Mammary epithelial cell (primary cell): ENCODE measurements at places on chromosomes 7 and 10. TPM values are rescaled to one million over a fixed set of nuclear protein-coding genes. Genes with fewer than 3 reads are reported as not detected.

The TMEM140 gene
- not detected in 2 replicates for total RNA-seq

GRCh38 chr7:154096-154799, 38.1 kb upstream of the FAM20C start:
- DNase-seq, result no peak

- DNase-seq, result peak; percentile 78
Observed at GRCh38 chr7:24981171-24981951, 1.4 kb upstream of the OSBPL3 start.

GRCh38 chr7:137774793-137775201, 72.0 kb downstream of the DGKI start:
- DNase-seq, result peak; percentile 68

DNA sequence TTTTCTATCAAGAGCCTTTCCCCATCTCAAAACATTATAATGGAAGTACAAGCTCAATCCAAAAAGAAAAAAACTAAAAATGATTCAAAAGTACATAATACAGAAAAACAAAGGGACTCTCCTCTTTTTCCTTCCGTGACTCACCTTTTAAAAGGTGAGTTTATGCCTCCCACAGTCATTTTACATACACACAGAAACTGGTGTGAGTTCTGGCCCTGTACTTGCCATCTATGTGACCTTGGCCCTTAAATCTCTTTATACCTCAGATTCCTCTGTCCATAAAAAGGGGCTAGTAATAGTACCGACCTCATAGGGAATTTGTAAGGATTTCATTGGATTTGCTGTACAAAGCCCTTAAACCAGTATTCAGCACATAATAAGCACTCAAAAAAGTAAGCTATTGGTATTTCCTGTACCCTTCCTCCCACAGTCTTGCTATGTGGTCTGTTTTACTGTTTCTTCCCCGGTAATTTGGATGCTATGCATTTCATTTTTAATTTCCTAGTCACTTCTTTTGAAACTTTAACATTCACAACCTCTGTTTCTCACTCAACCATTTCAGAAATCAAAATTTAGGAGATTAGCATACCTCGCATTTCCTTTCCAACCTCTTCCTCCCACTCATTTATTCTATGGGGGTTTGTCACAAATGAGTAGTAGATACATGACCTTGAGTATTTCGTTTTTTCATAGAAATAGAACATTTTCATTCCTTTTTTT, 39.0 kb downstream of the STK17A start:
- DNase-seq, result no peak

DNA sequence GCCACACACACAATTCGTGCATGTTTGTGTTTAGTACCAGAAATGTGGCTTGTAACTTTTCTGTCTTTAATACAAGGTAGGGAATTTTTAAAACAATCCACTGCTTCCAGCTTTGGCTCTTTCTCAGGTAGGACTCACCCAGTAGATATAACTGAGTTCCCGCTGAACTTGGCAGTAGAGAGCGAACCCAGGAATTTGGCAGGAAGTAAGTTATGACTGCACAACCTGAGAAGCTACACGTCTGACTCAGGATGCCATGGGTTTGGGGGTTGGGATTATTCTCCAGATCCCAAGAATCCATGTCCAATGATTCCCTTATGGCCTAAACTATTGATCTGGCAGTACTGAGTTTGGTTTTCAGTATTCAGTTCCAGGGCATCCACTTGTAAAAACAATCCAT, 499.7 kb downstream of the CALN1 start:
- DNase-seq, result no peak

- no peak for DNase-seq
Observed at GRCh38 chr7:134943785-134944400, 42.4 kb upstream of the AGBL3 start.

DNA sequence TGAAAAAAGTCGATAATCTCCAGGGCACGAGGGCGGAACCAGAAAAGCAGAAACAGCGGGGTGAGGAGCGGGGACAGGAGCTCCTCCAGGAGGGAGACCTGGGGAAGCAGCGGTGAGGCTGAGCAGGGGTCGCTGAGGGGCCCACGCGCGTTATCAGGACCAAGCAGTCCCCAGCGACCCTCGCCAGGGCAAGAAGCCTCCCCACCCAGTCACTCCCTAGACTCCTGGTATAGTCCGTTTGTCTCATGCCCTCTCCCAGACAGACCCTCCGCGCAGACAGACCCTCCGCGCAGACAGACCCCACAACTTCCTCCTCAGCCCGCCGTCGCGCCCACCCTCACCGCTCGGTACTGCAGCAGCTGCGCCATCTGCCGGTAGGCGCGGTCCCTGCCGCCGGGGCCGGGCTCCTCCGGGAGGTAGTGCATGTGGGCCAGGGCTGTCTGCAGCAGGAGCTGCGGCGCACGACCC, 6.3 kb downstream of the ATG9B start:
- peak; percentile 25 for DNase-seq

- DNase-seq, result no peak
Observed at GRCh38 chr7:98816241-98816640, 53.6 kb downstream of the TMEM130 start.

DNA sequence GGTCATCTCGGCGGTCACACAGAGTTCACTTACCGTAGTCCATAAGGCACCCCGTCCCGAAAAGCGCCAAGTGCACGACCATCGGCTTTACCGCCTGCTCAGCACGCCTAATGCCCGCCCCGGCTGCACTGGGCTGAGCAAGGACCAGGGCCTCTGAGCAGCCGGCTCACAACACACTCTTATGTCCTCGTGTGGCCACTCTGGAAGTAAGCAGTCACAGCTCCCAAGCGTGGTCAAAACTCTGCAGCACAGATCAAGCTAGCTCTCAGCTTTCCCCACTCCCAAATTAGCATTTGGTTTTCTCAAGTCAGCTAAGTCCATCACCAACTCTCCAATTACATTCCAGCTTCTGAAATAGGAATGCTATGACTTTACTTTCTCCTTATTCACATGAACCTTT, 57.7 kb downstream of the MAD1L1 start:
- DNase-seq, result no peak

- DNase-seq, result no peak
Observed at GRCh38 chr10:126628746-126629145, 41.7 kb downstream of the C10orf90 start.
